ENCODE measurements at places on chromosomes 7 and 10.

GRCh38 chr10:73780301-73780700 is 1.5 kb upstream of the CHCHD1 start:
- DNase-seq = no peak

GRCh38 chr7:139953229-139953628 is 109.5 kb downstream of the PARP12 start:
- DNase-seq = no peak

GRCh38 chr7:11810043-11810625 is 21.9 kb downstream of the THSD7A start:
- DNase-seq = no peak

- DNase-seq = peak; percentile 59
These were observed 46.4 kb downstream of the ANK3 start for GRCh38 chr10:60343254-60343653.

DNA sequence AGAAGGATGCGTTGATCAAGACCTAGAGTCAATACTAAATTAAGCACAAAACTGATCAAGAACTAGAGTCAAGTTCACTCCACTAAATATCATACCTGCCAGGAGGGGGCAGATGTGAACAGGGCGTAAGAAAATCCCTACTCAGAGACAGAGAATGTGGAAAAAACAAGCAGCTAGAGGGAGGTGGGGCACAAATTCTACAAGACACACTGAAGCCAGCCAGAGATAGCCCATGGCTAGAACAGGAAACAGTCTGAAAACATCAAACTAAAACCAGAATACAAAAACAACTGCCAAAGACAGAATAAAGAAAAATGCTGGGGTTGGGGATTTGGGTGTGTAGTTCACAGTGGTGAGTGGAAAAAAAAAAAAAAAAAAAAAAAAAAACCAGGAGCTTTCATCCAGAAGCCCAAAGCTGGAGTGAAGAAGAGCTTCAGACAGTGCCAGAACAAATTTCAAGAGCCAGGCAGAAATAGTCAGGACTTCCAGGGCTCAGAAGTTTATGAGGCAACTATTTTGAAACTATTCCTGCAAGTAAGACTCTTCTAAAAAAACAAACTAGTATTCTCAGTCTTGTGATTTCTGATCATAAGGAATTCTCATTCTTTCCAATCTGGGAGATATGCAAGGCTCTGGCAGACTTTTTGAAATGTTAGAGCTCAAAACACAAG is 118.3 kb downstream of the CCDC71L start:
- DNase-seq = peak; percentile 85

DNA sequence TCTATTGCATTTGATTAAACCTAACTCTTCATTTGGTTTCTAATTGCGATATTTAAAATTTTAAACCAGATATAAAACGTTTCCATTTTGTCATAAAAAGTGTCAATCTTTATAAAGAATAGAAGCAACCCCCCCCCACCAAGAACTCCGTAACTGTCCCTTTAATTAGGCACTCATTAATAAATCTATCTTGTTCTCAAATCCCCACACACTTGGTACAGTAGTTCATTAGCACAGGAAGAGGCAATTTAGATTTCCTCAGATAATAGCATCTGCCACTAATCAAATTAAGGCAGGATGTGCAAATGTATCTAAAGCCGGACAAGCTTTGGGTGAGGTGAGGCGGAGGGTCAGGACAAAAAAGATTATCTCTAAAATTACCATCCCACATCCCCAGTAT is 1143.3 kb upstream of the AUTS2 start:
- DNase-seq = no peak

DNA sequence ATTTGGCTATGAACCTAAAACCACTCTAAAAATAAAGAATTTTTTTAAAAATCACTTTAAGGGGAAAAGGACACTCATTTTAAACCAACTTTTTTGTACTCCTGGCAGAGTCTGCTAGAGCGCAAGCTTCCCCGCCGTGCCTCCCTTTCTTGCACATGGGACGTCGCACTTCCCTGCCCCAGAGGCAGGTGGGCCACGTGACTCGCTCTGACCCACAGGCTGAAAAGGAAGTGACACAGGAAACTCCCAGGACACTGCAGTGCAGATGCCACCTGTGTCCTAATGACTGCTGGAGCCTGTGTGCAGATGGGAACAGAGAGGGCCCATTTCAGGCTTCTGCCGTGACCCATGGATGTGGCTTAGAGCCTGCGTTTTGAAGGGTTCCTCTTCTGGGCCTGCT is 142.1 kb upstream of the LANCL2 start:
- no peak for DNase-seq

GRCh38 chr10:59885430-59886134 is 20.8 kb downstream of the CCDC6 start:
- no peak for DNase-seq

Measured in PC-3 (cell line).